Suprapubic skin (tissue), 4 donors: ENCODE measurements at places on chromosomes 7 and 10.

GRCh38 chr7:10181996-10182395, 791.7 kb upstream of the PHF14 start:
- DNase-seq = no peak

DNA sequence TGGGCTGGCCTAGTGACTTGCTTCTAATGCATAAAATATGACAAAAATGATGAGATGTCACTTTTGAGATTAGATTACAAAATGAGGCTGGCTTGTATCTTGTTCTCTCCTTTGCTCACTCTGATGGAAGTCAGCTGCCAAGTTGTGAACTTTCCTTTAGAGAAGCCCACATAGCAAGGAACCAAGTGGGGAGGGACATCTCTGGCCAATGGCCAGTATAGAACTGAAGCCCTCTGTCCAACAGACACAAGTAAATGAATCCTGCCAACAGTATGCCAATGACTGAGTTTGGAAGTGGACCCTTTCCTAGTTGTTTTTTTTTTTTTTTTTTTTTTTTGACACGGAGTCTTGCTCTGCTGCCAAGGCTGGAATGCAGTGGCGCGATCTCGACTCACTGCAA, 3.3 kb downstream of the ZC3HC1 start:
- DNase-seq = no peak

DNA sequence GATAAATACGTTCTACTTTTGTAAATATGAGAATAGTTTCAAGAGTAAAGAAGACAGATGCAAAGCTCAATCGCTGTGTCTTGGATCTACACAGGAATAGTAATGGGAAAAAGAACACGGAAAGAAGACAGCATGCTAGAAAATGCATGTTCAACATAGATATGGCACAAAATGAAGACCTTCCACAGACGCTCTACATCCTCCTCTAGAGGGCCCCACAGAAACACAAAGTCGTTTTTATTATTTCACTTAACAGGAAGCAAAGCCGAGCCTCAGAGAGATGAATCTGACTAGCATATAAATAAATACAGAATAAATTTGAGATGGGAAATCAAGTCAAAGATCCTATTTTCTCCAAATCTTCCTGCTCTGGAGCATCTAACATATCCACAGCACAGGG, 292.6 kb downstream of the PARD3 start:
- DNase-seq = no peak

GRCh38 chr10:78688901-78689583, 379.7 kb upstream of the ZMIZ1 start:
- DNase-seq = no peak

DNA sequence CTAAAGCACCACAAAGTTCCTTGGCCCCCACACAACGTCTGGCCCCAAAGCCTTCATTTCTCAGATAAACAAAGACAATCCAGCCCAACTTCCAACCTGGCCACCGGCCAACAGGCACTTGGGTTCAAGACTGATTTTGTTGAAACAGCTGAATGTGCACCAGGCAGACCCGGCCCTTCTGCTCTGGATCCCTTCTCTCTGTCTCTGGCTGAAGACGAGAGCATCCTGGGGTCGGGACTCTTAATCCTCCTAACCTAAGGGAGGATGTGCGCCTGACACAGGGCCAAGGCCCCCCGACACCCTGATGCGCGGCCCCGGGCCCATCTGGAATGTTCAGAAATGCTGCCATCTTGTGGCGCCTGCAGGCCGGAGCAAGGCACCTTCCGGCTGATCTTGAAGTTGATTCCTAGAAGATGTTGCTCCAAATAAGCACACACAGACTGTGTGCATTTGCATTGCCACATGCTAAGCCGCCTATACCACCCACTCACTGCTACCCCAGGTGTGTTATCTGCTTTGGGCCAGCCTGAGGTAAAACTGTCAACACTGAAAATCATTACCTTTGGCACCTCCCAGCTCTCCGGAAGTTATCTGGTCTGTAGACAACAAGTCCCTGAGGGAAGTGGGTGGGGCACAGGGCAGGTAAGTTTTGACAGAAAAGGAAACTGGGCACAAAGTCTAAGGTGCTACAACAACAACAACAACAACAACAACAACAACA, 98.4 kb upstream of the HABP2 start:
- no peak for DNase-seq
